Dorsolateral prefrontal cortex (tissue), 122 donors: ENCODE measurements at places on chromosomes 7 and 10. TPM values are rescaled to one million over a fixed set of nuclear protein-coding genes. Genes with fewer than 3 reads are reported as not detected.

- DNase-seq = no peak
These were observed 9.5 kb upstream of the RBM20 start for GRCh38 chr10:110634527-110635209.

DNA sequence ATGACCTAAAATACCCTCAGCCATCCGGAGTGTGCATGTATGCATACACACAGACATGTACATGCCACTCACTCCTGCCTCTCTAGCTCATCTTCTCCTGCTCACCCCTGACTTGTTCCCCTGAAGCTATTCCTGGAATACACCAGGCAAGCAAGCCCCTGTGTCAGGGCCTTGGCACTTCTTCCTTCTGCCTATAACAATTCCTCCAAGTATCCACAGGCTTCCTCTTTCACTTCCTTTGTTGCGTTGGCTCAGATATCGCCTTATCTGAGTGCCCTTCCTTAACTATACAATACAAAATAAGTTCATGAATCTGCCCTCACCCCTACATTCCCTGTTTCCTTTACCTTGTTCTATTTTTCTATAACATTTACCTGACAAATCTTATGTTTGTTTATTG, 88.8 kb downstream of the NOD1 start:
- DNase-seq = no peak

GRCh38 chr10:132386419-132386831, 10.6 kb upstream of the PWWP2B start:
- DNase-seq = no peak

- DNase-seq = no peak
These were observed 356.5 kb upstream of the KLF6 start for GRCh38 chr10:4141471-4141870.

GRCh38 chr10:71989661-71990454, 25.7 kb downstream of the CHST3 start:
- DNase-seq = no peak

DNA sequence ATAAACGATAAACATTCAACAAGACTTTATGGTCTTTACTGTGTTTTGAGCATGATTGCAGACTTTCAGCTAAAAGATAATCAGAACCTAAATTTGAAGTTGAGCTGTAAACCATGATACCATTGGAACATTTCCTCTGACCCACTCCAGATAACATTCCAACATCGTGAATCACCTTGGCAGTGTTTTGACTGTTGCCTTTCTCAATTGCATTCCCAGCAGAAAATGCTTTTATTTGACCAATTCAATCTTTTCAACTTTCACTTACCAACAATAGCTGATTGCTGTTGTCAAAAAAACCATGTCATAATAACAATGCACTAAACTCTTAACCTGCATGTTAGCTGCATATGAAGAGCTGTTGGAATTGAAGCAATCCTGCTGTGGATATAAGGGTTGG, 165.5 kb downstream of the MDFIC start:
- DNase-seq = no peak

GRCh38 chr10:34740321-34740720, 74.8 kb downstream of the PARD3 start:
- no peak for DNase-seq

DNA sequence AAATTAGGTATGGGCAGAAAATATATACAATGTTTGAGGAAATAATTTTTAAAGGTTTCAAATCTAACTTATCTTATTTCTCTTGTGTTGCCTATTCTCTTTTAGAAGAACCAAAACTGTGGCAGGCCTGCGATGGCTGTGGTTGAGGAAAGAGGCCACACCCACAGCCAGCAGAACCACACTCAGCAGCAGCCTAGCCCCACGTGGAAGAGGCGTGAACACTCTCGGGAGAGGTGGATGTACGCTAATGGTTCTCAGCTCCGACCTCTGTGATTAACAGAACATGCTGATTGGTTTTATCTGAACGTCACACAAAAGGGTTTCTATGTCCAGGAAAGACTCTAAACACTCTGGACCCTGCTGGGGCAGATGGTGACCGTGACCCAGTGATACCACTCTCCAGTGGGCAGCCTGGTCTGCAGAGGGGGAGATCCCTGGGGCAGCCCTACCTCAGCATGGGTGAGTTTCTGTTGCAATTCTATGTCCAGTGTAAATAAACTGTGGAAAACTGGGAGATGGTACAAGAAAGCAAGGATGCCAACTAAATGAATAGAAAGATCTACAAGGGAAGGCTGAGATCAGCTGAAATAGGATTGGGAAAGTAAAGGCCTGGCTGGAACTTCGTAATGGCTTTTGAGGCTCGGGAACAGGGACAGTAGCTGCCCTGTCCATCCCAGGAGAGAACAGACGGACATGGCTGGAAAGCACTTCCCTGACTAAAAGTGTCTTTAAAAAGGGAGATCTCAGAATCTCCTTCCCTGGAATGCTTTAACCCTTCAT, 26.6 kb downstream of the DIP2C start:
- no peak for DNase-seq

The C10orf62 gene
- total RNA-seq = not detected

GRCh38 chr7:46162609-46163008, 241.5 kb upstream of the IGFBP3 start:
- DNase-seq = no peak

The EFCAB10 gene
- 1.7 TPM for total RNA-seq

DNA sequence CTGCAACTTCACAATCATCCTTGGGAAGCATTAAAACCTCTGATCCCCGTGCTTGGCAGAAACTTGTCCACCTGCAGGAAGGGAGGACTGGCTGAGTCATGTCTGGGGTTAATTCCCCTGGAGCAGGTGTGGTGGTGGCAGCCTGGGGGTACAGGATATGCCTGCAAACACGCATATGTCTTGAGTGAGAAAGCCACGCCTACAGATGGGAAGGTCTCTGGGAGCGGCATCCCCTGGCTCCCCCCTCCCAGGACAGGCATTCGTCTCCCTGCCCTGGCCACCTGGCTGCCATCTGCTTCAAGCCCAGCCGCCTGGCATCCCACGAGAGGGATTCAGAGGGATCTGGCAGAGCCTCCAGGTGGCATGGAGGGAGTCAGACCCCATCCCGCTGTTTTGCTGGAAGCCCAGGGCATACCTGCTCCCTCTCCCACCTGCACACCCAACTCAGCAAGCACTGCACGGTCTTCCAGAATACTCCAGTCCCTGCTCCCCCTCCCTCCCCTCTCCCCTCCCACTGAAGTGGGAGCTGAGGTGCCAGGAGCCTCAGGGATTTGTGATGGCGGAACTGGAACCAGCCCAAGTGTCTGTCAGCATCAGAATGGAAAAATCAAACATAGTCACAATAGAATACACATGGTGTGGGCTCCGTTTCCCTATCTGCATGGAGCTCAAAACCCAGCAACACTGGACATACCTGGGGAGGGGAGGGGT, 61.0 kb downstream of the CAMK2B start:
- no peak for DNase-seq

The GLRX3 gene
- 38.7 TPM for total RNA-seq

- DNase-seq = no peak
These were observed 9.5 kb downstream of the MARVELD1 start for GRCh38 chr10:97723001-97723400.

The OGA gene
- 226 TPM for total RNA-seq

DNA sequence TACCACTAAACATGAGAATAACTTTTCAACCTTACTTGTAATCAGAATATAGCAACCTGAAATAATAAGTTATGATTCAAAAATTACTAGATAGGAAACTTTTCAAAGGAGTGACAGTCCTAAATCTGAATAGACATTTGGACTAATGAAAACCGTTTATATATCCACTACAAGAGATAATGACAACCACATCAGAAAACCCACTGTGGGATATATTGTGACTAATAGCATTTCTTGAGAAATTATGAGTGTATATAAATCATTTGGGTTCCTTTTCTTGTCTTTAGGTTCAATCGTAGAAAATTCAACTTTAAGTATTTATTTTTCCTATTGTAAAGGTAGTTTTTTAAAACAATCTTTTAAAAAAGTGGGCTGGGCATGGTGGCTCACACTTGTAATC, 170.2 kb upstream of the PRSS58 start:
- no peak for DNase-seq

DNA sequence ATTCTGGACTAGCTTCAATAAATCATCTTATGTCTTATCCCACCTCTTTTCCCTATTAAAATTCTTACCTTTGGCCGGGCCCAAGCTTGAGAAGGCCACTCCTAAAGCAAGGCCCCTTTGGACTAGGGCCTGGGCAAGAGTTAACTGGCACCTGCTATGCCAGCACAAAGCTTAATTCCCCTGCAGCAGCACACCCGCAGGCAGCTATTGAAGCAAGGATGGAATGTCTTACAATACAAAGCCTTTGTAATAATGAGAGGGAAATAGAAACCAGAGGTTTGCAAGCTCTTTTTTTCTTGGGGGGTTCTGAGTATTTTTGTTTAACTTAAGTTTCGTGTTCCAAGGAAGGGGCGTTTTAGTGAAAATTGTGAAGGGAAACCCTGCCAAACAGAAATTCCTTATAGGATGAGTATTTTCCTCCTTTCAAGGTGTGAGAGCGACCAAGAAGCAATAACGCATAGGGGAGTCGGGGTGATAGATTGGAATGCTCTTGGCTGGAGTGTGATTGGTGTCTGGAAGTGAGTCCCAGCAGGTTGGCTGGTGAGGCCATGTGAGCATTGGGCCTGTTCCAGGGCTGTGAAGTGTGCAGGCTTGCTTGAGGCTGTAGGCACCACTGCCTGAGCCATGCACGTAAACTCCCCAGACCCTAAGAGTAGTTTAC, 148.5 kb downstream of the KIAA1217 start:
- DNase-seq = no peak

DNA sequence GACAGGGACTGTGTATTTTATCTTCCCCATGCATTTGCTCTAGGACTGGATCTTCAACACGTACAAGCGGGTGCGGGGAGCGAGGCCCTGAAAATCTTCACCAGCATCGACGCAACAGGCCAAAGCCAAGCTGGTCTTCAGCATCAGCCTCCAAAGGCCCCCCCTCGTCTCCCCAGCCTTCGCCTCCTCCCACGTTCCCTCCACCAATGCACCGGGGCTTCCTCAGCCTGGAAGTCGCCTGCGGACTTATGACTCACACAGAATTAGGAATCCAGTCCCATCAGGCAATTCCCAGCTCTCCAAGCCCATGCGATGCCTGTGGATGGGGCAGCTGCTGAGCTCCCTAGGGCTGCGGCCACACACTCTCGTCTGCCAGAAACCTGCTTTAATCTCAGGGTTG, 36.3 kb upstream of the RNF32 start:
- DNase-seq = no peak

GRCh38 chr7:120221666-120222065, 51.3 kb upstream of the KCND2 start:
- no peak for DNase-seq

DNA sequence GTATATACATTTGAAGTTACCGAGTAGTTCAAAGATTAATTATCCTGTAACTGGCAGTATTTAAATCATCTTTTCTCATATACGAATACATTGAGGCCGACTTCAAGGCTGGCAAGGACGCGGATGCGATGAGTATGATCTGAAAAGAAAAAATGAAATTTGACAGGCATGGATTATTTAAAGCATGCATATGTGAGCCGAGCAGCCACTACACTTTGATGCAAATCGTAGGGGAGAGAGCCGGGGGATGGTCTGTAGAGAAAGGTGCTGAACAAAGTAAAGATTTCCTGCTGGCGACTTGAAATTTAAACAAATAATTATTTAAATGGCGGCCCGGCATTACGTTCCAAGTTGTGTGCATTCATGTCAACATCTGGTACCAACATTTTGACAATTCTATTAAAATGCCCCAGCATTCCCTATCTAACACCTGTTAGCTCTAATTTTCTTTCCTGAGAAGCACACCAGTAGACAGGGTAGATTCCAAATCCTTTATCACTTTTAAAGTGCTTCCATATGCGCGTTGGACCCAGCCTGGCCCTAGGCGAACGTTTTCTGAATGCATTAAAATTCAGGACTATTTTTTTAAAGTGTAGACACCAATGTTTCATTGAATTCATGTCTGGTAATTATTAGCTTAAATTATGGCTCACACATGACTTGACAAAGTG, 188.7 kb downstream of the EMX2 start:
- no peak for DNase-seq

The MMD2 gene
- total RNA-seq = 14.4 TPM

The PTPN20 gene
- 12.9 TPM for total RNA-seq

The PON1 gene
- total RNA-seq = not detected

DNA sequence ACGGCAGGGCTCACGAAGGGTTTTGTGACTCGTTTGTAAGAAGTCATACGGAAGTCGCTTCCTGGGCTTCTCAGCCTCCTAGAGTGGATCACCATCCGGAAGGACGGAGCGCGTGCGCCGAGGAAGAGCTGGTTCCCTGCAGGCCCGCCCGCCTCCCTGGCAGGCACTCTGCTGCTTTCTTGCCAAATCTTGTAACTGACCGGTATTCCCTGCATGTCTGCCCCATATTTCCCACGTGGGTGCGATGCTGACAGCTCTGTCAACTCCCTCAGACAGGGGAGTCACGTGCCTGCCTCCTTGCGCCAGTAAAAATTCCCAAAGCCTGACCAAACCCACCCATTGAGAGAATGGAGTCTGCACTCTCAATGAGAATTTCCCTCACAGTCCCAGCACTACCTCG, 12.7 kb downstream of the SHH start:
- peak; percentile 45 for DNase-seq

GRCh38 chr7:137772748-137773147, 74.0 kb downstream of the DGKI start:
- no peak for DNase-seq

GRCh38 chr7:25886387-25887240, 265.4 kb upstream of the NFE2L3 start:
- DNase-seq = no peak

The GPR85 gene
- 14.5 TPM for total RNA-seq

DNA sequence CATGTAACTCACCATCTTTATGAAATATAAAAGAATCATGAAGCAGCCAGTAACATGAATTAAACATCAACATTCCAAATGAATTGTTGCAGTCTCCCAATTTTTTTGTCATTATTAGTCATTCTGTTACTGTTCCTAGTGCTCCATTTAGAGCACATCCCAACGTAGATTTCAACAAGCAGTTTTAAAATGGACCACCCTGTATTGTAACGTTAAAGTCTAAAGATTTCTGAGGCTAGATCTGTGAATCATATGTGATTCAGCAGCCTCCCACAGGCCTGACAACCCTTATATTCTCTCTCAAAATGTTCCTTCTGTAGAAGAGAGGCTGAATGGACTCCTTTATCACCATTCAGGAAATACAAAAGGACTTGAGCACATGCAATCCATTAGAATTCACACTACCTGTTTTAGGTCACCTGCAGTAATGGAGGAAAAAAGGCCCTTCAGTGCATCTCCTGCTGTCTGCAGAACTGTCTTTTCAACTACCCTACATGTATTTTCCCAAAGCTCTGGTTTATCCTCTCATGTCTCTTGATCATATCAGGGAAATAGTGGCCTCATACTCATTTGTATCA, 81.4 kb downstream of the CACNA2D1 start:
- DNase-seq = no peak

- DNase-seq = no peak
These were observed 105.8 kb downstream of the USP6NL start for GRCh38 chr10:11505639-11506038.

DNA sequence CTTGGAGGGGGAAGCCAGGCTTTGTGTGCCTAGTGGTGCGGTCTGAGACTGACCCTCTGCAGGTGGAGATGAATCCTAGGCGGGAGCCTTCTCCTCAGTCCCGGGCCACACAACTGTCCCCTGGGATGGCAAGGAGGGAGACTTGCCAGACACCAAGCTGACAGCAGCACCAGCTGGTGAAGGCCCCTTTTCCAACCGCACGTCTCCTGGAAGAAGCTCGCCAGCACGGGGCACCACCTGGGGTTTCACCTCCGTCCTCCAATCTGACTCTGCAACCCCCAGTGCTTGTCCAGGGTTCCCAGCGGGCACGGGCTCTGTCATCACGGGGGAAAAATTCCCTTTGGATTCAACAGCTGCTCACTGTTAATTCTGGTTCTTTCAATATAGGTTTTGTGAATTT, 34.2 kb upstream of the TCERG1L start:
- DNase-seq = no peak
